WTC11 (cell line): ENCODE measurements at places on chromosomes 3 and 15.

DNA sequence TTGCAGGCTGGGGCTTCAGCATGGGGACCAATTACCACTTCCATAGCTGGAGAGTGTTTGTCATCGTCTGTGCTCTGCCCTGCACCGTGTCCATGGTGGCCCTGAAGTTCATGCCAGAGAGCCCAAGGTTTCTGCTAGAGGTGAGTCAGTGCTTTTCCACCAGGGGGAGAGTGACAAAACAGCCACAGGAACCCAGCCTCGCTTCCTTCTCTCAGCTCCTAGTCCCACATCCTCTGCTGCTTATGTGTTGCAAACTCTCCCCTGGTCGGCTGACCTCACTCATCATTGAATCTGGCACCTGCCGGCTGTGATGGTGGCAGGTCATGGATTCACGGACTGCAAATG is 158.3 kb downstream of the SV2B start:
- H3K4me3 ChIP-seq = no peak overlapping the region
- H3K27me3 ChIP-seq = no peaks in the 10 kb centered on the region
- H3K4me1 ChIP-seq = no peaks in the 10 kb centered on the region
- peak; percentile 18 for DNase-seq

DNA sequence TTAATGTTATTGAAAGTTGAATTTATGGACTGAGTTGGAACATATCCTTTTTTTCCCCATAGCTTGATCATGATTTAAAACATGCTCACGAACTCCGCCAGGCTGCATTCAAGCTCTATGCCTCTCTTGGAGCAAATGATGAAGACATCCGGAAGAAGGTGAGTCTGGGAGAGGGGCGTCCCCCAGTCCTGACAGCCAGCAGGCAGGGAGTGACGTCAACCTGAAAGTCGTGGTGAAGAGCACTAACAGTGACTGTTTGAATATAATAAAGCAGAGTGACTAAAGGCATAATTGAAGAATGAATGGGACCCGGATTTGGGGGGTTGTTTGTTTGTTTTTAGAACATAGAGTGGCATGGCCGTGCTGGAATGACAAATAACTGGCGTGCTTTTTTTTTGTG is 57.9 kb downstream of the ARMC8 start:
- no peak overlapping the region for H3K4me3 ChIP-seq
- H3K36me3 ChIP-seq = peaks cover 40% of the 10 kb centered on the region
- DNase-seq = no peak
- no peaks in the 10 kb centered on the region for H3K4me1 ChIP-seq
- H3K27ac ChIP-seq = no peak overlapping the region
- H3K27me3 ChIP-seq = no peaks in the 10 kb centered on the region

- H3K4me1 ChIP-seq = peaks cover 21% of the 10 kb centered on the region
- H3K4me3 ChIP-seq = no peak overlapping the region
- H3K27me3 ChIP-seq = no peaks in the 10 kb centered on the region
- H3K27ac ChIP-seq = no peak overlapping the region
- DNase-seq = no peak
Observed at GRCh38 chr15:95988574-95988887, 342.0 kb upstream of the NR2F2 start.

DNA sequence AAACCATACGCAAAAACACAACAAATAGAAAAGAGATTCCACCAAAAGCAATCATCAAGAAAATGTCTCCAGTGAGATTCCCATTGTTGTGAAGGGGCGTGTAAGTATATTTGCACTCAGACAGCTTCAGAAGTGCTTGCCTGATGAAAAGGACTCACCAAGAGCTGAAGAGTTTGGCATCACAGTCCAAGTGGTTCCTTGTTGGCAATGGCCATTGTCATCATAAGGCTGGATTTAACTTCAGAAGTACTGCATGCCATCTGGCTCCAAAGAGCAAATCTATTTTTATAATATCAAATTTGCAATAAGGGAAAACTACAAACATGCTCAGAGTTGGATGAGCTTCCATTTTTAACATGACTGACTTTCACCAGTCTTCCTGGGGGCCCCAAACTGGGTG is 505.3 kb upstream of the NR2F2 start:
- peaks cover 9% of the 10 kb centered on the region for H3K27me3 ChIP-seq
- peaks cover 13% of the 10 kb centered on the region for H3K4me1 ChIP-seq
- peaks cover 14% of the 10 kb centered on the region for H3K36me3 ChIP-seq
- no peak overlapping the region for H3K27ac ChIP-seq
- DNase-seq = no peak

- H3K4me1 ChIP-seq = no peaks in the 10 kb centered on the region
- no peaks in the 10 kb centered on the region for H3K36me3 ChIP-seq
- no peak overlapping the region for H3K27ac ChIP-seq
- H3K27me3 ChIP-seq = no peaks in the 10 kb centered on the region
- no peak for DNase-seq
Observed at GRCh38 chr15:94272251-94272898, 41.0 kb downstream of the MCTP2 start.

- H3K4me1 ChIP-seq = peaks cover 3% of the 10 kb centered on the region
- H3K36me3 ChIP-seq = no peaks in the 10 kb centered on the region
- no peak overlapping the region for H3K4me3 ChIP-seq
- DNase-seq = no peak
Observed at GRCh38 chr3:24378313-24378712, 116.3 kb downstream of the THRB start.

DNA sequence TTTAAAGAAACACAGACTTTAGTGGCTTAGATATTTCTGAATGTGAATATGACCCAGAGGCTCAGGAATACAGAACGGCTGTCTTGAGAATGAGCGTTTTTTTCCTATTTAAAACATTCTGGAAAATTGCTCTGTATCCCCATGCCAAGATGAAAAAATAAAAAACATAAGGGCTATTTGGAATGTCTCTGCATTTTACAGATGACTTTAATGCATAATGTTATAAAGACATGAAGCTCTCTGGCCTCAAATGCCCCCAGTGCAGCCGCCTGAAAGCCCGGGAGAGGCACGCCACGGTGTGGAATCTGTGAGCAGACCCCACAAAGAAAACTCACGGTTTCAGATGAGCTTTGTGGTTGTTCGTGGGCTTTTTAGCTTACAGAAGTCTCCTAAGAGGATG is 322.5 kb upstream of the ICE2 start:
- no peaks in the 10 kb centered on the region for H3K27me3 ChIP-seq
- no peak for DNase-seq
- no peaks in the 10 kb centered on the region for H3K36me3 ChIP-seq
- H3K4me1 ChIP-seq = peaks cover 68% of the 10 kb centered on the region
- H3K27ac ChIP-seq = no peak overlapping the region
